ENCODE measurements at places on chromosomes 5 and 9. TPM values are rescaled to one million over a fixed set of nuclear protein-coding genes. Genes with fewer than 3 reads are reported as not detected.

GRCh38 chr9:137225699-137226331 is 841 bp downstream of the CYSRT1 start:
- no peak for DNase-seq

- DNase-seq: no peak
Measured at GRCh38 chr5:76367623-76368371, 35.3 kb upstream of the IQGAP2 start.

GRCh38 chr9:6673326-6674025 is 27.9 kb upstream of the GLDC start:
- no peak for DNase-seq

- no peak for DNase-seq
Measured at GRCh38 chr5:55903121-55903701, 52.1 kb downstream of the IL31RA start.

GRCh38 chr5:151155775-151156506 is 1.6 kb downstream of the ANXA6 start:
- DNase-seq: peak; percentile 41

GRCh38 chr5:37477426-37477825 is 98.3 kb downstream of the WDR70 start:
- no peak for DNase-seq

DNA sequence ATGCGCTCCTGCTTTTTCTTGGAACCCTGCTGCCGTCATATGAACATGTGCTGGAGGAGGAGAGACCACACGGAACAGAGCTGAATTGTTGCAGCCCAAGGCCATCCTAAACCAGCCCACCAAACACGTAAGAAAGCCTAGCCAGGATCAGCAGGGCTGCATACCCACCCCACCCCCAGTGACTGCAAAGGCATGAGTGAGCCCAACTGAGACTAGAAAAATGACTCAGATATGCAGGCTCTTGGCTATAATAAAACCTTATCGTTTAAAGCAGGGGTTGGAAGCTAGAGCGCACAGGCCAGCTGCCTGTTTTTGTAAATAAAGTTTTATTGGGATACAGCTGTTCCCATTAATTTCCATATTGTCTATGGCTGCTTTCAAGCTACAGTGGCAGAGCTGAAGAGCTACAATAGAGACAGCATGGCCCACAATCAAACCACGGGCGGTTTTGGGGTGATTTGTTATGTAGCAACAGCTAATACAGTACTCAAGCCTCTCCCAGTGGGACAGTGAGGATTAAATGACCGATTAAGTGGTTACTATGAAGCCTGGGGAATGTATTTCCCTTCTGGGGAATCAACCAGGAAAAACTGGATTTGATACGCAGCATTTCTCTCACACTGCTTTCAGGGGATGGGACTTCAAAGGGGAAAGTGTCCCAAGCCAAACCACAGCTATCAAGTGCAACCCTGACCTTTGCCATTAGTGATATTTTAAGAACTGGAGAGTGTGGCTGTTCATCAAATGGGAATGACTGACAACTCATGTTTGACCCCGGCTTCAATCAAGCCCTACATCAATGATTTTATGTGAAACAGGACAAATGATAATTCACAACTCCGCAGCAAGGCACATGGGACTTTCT is 6.3 kb downstream of the SHB start:
- DNase-seq: no peak

DNA sequence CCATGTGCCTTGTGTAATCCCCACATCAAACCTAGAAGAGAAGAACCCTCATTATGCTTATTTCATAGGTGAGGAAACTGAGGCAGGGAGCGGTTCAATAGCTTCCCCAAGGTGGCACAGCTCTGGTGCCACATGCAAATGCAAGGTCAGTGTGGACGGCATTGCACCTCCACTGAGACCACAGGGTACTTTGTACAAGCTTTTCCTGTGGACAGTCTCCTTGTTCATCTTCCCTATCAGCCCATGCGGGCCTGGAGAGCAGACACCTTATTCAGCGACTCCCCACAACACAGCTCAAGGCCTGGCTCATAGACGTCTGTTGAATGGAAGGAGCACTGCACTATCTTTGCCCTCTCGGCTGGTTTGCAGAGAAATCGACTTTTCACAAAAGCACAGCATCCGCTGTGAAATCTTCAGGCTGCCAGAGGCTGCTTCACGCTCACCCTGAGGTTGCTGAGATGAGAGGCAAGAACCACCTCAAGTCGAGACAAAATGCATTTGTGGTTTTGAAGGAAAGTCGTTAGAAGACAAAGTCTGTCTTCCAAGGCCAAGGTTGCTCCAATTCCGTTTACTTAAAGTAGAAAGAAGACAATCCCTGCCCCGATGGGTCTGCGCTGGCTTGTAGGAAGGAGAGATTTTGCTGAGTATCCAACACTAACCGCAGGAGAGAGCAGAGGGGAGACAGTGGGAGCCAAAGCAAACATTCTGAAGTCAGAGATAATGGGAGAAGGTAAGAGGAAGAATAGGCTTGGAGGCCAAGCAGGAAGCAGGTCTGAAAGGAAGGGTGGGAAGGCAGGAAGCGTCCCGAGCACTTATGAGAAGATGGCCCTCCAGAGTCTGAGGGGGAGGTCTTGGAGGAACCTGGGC is 34.2 kb upstream of the STRBP start:
- DNase-seq: no peak

GRCh38 chr5:16561660-16562059 is 55.1 kb downstream of the RETREG1 start:
- no peak for DNase-seq

DNA sequence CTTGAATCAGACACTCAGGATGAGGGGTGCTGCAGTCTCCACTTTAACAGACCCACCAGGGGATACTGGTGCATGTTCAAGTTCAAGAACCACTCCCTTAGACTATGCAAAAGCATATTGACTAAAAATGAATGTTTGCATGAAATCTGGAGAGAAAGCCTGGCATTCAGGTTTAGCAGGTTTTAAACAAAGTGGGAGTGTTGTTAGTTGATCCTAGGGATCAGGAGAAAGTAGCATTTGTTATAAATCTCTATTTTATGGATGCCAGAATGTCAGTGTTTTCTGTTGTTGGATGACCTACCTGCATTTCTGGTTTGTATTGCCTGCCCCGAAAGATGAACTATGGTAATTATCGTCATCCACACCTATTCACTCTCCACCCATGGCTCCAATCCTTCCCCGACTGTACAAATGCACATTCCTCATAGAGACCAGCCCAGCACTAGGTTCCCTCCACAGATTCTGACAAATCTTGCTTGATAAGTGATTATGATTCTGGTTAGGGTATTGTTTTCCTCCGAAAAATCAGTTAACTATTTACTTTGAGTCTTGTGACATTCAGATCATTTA is 17.2 kb downstream of the TMEM252 start:
- DNase-seq: no peak

- no peak for DNase-seq
Measured at GRCh38 chr5:7578071-7578470, 182.1 kb downstream of the ADCY2 start.

DNA sequence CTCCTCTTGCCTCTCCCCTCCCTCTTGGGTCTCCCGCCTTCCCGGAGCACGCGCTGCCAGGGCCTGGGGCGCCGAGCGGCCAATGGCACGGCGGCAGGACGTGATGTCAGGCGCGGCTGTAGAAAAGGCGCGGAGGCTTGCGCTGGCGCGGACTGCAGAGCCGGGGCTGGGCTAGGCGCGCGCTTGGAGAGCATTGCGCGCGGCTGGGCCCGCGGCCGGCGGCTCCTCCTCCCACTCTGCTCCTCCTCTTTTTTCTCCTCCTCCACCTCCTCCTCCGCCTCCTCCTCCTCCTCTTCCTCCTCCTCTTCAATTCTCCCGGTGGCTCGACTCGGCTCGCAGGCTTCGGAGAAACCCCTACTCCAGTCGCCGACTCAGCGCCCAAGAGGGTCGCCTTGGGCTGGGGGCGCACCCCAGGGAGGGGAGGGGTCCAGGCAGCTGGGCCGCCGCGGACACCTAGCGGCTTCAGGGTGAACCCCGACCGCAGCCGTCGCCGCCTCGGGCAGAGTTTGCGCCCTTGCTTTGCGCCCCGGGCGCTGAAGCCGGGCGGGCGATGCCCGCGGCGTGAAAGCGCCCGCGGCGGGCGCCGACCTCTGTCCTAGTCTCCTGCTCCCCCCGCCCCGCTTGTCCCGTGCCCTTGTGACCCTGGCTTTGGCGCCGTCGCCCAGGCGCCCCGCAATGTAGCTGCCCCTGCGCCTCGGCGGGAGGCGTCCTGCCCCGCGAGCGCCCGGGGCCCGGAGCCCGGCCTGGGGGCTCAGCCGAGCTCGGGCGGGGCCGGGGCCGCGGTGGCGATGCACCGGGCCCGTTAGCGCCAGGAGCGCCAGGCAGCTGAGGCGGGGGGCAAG is at the start of gene LHX2:
Gene LHX2, plus strand, starts transcription at position 309 of the 842 bp plus-strand sequence. CDS start 581 bp downstream, outside the sequence.
- DNase-seq: no peak

The URM1 gene
- total RNA-seq: 51.8 TPM

The IFNK gene
- total RNA-seq: not detected

The GCNT1 gene
- 38.4 TPM for total RNA-seq

The CD14 gene
- 0.52 TPM for total RNA-seq

The PFN3 gene
- total RNA-seq: not detected

The PCDHGA8 gene
- total RNA-seq: 3.8 TPM
